ENCODE measurements at places on chromosomes 4 and X.
A peak's percentile ranks its signal among the peaks of the same experiment; 100 is the strongest.

DNA sequence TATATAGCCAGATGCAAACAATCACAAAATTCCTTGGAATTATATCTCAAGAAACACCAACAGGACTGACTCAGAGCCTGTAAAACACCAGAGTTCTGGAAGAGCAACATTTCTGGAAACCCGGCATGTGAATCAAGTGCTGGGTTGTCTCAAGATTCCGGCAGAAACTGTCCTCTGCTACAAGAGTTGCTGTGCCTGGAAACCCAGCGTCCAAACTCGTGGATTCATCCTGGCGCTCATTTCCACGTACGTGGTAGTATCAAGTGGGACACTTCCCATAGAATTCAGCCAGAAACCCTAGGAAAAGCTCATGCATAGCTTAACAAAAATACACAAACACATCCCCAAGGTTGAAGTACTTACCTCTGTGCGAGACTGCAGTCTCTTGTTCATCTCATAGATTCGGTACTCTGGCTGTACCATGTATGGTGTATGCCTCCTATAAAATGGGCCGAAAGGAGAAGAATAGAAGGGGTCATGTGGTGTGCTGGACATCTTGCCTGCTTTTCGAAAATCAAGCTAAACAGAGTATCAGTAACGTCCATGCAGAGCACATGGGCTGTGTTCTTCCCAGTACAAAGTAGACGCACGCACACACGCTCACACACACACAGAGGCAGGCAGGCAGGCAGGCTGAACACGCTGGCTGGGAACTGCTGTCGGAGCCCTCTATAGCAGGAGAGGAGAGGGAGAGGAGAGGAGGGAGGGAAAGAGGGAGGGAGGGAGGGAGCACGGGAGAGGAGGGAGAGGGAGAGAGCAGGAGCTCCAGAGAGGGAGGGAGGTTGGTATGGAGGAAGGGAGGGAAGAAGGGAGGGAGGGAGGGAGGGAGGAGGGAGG is at the start of gene LDB2:
TSS of gene LDB2 (minus strand) at position 655 of the 837 bp plus-strand sequence.
- DNase-seq, result no peak

- DNase-seq, result no peak
These were observed 76.1 kb downstream of the CHST7 start for GRCh38 chrX:46649421-46650260.

DNA sequence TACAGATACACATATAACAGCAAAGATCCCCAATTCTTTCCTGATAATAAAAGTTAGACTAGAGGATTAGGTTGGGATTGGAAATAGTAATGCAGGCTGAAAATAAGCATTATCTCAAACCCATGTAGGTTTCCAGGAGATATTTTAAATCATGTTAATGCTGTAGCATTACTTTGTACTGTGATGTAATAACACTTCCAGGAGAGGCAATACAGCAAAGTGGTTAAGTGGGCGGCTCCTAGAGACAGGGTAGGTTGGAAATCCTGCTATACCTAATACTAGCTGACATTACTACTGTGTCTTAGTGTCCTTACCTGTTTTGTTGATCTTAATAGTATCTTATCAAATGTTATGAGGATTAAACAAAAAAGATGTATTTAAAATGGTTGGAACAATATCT is 9.6 kb downstream of the PAICS start:
- DNase-seq, result no peak

- peak; percentile 61 for DNase-seq
These were observed 149.7 kb downstream of the RRAGB start for GRCh38 chrX:55867181-55867651.

- no peak for DNase-seq
These were observed 330.5 kb downstream of the RAPGEF2 start for GRCh38 chr4:159433337-159433736.

GRCh38 chrX:80808881-80809411 is 731 bp downstream of the BRWD3 start:
- peak; percentile 36 for DNase-seq

DNA sequence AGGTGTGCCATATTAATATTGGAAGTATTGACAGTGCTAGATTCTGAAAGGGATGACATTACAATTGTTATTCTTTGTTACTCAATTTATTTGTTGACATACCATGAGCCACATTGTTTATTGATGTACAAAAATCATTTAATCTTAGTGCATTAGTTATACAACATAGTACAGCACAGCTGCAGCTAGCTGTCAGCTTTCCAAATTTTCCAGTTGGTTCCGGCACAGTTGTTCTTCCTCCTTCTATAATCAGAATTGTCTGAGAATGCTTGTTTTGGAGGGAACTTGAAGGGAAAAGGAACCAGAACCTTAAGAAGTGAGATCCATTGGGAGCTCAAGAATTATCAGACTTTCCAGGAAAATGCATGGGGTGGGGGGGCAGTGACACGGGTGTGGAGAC is 281.4 kb downstream of the ZIC3 start:
- DNase-seq, result no peak

DNA sequence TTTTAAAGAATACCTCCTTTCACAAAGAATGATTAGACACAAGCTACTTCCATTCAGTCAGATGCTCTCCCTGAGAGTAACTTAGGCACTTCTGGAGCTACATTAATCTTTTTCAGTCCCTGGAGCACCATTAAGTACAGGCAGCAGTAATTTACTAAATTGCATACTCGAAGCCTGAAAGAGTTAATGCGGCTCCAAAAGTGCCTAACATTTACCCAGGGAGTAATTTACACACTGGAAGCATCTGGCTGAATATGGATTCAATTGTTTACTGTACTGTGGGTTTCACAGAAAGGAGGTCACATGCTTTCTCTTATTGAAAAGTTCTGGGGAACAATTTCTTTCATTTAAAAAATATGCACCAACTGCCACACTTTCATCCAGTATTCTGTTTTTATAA is 260.8 kb upstream of the TENM3 start:
- no peak for DNase-seq

DNA sequence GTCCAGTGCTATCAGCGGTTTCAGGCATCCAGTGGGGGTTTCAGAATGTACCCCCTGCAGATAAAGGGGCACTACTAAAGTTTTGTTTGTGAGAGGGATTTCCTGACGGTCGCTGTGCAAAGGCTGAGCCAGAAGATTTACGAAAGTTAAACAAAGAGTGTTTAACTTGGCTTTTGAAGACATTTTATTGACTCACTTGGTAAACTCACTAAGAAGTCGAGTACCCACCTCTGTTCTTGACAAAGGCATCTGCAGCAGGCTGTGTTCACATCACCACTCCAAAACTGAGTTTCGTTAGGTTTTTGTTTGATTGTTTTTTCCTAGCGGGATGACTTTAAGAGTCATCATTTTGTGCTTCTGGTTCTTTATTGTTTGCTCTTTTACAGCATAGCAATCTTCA is 143.9 kb upstream of the TBL1X start:
- DNase-seq, result no peak

GRCh38 chr4:31461421-31461820 is 741.3 kb downstream of the PCDH7 start:
- no peak for DNase-seq

DNA sequence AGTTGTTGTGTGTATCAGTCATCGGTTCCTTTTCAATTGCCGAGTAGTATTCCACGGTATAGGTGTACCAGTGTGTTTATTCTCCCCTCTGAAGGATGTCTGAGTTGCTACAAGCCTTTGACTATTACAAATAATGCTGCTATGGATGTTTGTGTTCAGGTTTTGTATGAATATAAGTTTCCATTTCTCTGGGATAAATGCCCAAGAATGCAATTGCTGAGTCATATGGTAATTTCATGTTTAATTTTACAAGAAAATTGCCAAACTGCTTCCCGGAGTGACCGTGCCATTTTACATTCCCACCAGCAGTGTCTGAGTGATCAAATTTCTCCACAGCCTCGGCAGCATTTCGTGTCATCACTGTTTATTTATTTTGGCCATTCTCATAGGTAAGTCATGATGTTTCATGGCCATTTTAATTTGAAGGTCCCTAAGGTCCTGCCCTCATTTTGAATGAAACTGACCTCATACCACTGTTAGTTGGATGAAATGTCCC is 73.9 kb downstream of the IRF2 start:
- DNase-seq, result no peak

DNA sequence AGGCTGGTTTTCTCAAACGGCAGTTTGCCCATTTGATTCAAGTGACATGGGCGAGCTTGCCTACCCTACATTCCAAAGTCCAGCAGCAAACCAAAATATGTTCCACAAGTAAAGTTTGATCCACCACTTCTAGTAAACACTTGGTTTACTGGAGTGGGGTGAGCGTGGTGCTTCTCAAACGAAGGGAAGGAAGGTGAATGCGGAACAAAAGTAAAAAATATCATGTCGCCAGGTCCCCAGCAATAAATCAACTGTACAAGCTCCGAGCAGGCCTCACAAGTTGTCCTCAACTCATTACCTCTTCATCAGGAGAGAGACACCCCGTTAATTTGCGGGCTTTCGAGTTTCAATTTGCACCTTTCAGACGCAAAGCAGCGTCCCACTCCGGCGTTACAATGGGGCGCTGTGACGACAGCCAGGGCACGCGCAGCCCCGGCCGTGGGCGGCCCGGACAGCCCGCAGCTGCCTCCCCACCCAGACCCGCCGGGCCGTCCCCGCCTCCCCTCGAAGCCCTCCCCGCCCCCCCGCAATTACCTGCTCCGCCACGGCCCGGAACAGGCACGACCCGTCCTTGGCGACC is 1.0 kb downstream of the OTUD4 start:
- peak; percentile 93 for DNase-seq

Data from GM06990 (cell line).